H1 (cell line): ENCODE measurements at places on chromosomes 4 and X. TPM values are rescaled to one million over a fixed set of nuclear protein-coding genes. Genes with fewer than 3 reads are reported as not detected.
A peak's percentile ranks its signal among the peaks of the same experiment; 100 is the strongest.

GRCh38 chr4:2961811-2962441, 1.3 kb downstream of the NOP14 start:
- DNase-seq, result no peak

DNA sequence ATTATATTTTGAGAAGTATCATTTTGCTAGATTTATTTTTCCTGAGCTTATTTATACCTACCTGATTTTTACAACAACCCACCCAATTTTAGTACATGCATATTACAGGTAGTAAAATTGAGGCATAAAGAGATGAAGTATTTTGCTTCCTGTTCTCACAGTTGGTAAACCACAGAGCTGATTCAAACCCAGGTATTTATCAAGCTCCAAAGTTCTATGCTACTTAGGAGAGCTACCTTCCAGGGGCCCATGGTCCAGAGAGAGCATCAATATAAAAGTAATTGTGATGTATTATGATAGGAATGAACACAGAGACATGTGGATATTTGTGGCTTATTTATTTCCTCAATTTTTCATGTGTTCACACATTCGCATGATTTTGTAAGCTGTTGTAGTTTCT, 20.2 kb upstream of the GBA3 start:
- no peak for DNase-seq

DNA sequence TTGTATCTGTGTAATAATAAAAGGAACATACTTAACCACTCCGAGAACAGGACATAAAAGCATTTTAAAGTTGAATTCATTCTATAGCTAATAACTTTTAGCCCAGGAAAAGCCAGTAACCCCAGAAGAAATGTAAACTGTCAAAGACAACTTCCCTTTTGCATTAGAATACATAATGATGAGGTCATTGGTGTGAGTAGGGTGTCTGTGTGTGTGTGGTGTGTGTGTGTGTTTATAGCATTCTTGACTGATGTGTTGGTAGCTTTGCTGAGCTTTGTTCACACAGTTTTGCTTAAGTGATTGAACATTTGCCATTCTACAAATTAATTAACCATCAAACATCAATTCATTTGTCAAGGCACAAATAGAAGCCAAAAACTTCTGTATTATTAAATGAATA, 559.6 kb downstream of the ARAP2 start:
- no peak for DNase-seq

DNA sequence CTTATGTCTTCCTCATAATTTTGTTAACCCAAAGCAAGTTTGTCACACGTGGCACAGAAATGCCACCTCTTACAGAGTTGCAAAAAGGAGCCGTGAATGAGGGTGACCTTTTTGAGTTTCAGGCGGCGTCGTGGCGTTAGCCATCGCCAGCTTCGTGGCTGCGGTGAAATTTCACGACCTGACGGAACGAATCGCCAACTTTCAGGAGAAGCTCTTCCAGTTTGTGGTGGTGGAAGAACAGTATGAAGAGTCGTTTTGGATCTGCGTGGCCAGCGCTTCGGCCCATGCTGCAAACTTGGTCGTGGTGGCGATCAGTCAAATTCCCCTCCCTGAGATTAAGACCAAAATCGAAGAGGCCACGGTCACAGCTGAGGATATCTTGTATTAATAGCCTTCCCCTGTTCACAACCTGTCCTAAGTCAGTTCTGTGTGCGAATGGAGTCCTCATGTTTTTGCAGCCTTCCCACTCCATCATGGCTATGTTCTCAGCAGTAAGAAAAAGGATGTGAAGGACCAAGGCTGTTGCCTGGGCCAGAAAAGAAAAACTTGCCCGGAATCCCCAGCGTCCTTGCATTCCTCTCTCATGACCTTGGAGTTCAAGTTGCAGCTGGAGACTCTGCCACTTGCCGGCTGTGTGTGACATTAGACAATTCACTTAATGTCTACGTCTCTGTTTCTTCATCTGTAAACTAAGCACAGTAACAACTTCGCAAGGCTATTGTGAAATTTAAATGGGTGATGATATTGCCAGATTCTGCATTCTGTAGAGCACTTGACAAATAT, 11.9 kb downstream of the CLRN2 start:
- DNase-seq, result no peak

GRCh38 chr4:118034053-118034785, at the start of gene NDST3:
NDST3 (plus strand) TSS chr4:118034486; CDS start chr4:118053911, 19,425 bp downstream.
- DNase-seq, result no peak

- DNase-seq, result peak; percentile 65
These were observed 773 bp downstream of the SNCA start for GRCh38 chr4:89836031-89836745.

GRCh38 chr4:180564448-180564847, 1678.8 kb upstream of the TENM3 start:
- DNase-seq, result no peak

DNA sequence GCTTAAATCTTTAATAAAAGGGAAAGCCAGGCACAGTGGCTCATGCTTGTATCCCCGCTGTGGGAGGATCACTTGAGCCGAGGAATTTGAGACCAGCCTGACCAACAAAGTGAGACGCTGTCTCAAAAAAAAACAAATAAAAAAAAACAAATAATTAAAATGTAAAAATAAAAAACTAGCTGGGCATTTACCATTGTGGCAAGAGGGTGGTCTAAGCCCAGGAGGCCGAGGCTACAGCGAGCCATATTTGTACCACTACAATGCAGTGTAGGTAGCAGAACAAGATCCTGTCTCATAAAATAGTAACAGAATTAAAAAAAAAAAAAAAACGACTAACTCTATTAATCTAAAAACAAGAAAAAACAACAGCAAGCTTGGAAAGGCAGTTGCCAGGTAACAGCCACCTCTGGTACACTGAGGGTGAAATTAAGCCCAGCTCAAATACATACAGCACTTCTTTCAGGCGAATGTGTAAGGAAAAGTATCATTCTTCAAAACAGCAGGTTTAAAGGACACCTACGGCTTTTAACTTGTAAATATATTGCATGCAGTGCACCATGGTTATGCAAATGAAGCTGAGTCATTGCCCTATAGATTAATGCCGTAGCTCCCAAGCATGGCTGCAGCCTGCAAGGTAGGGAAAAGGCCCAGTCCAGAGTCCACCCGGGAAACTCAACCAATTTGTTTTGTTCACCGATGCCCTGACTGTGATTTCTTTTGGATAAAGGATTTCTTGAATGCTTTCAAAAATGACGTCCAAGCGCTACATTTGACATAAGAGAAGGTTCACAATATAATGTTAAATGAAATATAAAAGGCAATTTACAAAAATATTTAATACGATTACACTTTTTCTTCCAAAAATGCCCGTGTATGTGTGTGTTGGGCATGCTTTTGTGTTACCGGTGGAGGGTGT, 14.5 kb upstream of the TXLNG start:
- no peak for DNase-seq

The CYLC1 gene
- total RNA-seq, result not detected in 2 replicates

The UGT2B15 gene
- total RNA-seq, result not detected in 2 replicates

The ATP2B3 gene
- total RNA-seq, result 0.15 and 0.19 TPM in 2 replicates
